GM23248 (cell line): ENCODE measurements at places on chromosomes 2 and 18. TPM values are rescaled to one million over a fixed set of nuclear protein-coding genes. Genes with fewer than 3 reads are reported as not detected.

DNA sequence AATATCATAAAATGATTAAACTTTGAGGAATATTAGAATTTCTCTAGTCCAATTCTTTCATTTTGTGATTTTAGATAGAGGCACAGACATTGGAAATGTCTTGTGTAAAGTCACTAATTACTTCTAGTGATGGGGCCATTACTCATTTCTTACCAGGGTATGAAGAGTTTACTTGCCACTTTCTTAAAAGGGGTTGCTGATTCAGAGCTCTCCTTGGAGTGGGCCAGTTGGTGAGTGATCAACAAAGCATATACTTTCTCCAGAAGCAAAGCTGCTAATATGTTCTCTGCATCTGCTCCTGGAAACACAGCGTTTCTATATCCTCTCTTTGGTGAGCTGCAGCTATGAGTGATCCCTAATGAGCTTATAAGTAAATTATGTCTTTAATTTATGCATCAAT, 408.9 kb upstream of the LRATD1 start:
- no peaks in the 10 kb centered on the region for H3K36me3 ChIP-seq
- DNase-seq = no peak
- no peaks in the 10 kb centered on the region for H3K4me1 ChIP-seq
- H3K27me3 ChIP-seq = no peaks in the 10 kb centered on the region
- no peak overlapping the region for H3K4me3 ChIP-seq

- no peak overlapping the region for H3K27ac ChIP-seq
- no peak for DNase-seq
- H3K36me3 ChIP-seq = no peaks in the 10 kb centered on the region
- H3K4me1 ChIP-seq = no peaks in the 10 kb centered on the region
- H3K4me3 ChIP-seq = no peak overlapping the region
These were observed 172.8 kb downstream of the VAPA start for GRCh38 chr18:10086458-10087210.

GRCh38 chr2:3102081-3102921, 275.3 kb downstream of the EIPR1 start:
- no peak overlapping the region for H3K27ac ChIP-seq
- no peaks in the 10 kb centered on the region for H3K4me1 ChIP-seq
- H3K27me3 ChIP-seq = no peaks in the 10 kb centered on the region; the same call in 1 of the 2 replicates
- no peak overlapping the region for H3K4me3 ChIP-seq
- no peak for DNase-seq
- H3K36me3 ChIP-seq = no peaks in the 10 kb centered on the region

DNA sequence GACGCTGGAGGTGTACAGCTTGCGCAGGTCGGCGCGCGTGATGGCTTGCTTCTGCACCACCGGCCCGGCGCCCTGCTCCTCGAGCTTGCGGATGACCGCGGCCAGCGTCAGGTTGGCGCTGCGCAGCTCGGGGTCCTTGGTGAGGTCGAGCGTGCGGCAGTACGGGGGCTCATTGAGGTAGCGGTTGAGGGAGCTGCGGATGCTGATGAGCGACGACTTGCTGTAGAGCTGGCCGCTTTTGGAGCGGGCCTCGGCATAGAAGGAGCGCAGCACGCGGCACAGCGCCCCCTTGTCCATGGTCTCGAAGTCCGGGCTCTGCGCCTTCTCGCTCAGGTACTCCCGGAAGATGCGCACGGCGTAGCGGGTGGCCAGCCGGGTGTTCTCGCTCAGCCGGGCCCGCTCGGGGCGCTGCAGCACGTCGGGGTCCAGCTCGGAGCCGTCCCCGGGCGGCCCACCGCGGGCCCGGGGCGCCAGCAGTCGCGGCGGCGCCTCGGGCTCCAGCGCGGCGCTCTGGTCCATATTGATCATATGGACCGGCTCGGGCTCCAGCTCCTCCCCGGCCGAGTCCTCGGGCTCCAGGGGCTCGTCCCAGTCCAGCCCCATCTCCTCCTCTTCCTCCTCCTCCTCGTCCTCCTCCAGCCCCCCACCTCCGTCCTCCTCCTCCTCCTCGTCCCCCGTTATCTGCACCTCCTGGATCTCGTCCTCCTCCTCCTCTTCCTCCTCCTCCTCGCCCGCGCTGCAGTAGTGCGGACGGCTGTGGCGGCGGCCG, 523 bp downstream of the KCTD1 start:
- peaks cover 19% of the 10 kb centered on the region for H3K4me1 ChIP-seq
- H3K36me3 ChIP-seq = no peaks in the 10 kb centered on the region
- H3K27ac ChIP-seq = 0 out of 2 replicates have a peak overlapping the region, but pooled peaks have one; percentile 31

The SLC9A2 gene
- not detected in 2 replicates for total RNA-seq

The MARCHF4 gene
- 10.6 and 14.5 TPM in 2 replicates for total RNA-seq
